ENCODE measurements at places on chromosomes 4 and X.

- no peak for DNase-seq
Measured at GRCh38 chr4:127313767-127314166, 319.0 kb upstream of the INTU start.

GRCh38 chr4:807792-808191, 18.1 kb downstream of the CPLX1 start:
- DNase-seq, result no peak

DNA sequence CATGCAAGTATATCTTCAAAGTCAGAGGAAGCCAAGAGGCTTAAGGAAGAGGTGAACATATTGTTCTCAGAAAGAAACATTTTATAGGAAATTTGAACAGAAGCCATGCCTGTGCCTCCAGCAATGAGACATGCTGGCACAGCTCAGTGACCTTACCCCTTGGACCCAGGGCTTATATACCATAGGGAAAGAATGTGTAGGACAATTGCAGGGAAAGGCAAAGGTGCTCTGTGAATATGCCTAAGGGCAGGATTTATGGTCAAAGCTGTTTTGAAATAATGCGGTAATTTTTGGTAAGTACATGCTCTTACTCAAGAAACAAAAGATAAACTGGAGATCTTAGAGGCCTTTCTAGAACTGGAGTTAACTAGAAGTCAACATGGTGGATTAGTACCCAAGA, 568.8 kb downstream of the GRID2 start:
- DNase-seq, result no peak

- no peak for DNase-seq
Measured at GRCh38 chr4:169315530-169316343, 45.0 kb upstream of the SH3RF1 start.

- DNase-seq, result no peak
Measured at GRCh38 chrX:110924871-110925270, 129.3 kb upstream of the CHRDL1 start.

DNA sequence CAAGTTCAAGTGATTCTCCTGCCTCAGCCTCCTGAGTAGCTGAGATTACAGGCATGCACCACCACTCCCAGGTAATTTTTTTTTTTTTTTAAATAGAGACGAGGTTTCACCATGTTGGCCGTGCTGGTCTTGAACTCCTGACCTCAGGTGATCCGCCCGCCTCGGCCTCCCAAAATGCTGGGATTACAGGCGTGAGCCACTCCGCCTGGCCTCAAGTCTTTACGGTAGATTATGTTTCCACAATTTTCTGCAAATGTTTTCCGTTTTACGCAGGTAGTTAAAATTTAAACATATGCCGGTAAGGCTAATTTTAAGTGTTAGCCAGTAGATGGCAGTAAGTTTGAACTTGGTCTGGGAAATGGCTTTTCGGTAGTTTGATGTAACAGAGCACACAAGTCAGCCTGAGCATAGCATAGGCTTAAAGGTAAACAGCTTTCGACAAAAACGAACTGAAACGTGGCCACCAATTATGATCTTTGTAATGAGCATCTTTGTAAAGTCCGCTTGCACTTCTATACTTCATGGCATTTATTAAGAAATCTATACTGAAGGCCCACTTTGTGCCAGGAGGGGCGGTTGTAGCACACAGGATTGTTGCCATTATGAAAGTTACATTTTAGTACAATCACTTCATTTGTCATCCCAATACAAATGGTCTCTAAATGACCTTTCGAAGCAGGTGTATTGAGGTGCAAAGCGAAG, 31.1 kb downstream of the CCKAR start:
- DNase-seq, result no peak

- no peak for DNase-seq
Measured at GRCh38 chr4:88940506-88940905, 116.5 kb downstream of the FAM13A start.
